Activated naive CD4-positive, alpha-beta T cell treated with anti-CD3 and anti-CD28 coated beads, Interleukin-2, amount 10 ng/mL, durations not matched to agents 5 hours and 36 hours (primary cell): ENCODE measurements at places on chromosomes 11 and 22. TPM values are rescaled to one million over a fixed set of nuclear protein-coding genes. Genes with fewer than 3 reads are reported as not detected.

Gene YPEL4
- total RNA-seq, result 0.86 TPM

Gene KBTBD3
- total RNA-seq, result 8.2 TPM

Gene MAPK8IP2
- 0.28 TPM for total RNA-seq

Gene RAB38
- total RNA-seq, result 0.82 TPM

Gene SART1
- 68.4 TPM for total RNA-seq

Gene SMCO4
- total RNA-seq, result 24.0 TPM

Gene RFPL1
- total RNA-seq, result not detected

Gene CHRDL2
- not detected for total RNA-seq

Gene WNT7B
- not detected for total RNA-seq

Gene TSGA10IP
- total RNA-seq, result not detected

Gene SERPING1
- not detected for total RNA-seq

Gene DEPDC7
- 0.43 TPM for total RNA-seq

Gene PDGFD
- total RNA-seq, result not detected

Gene OR8A1
- not detected for total RNA-seq

Gene TENM4
- not detected for total RNA-seq

Gene TSSK2
- total RNA-seq, result not detected

Gene AGBL2
- 5.5 TPM for total RNA-seq

Gene C11orf68
- total RNA-seq, result 34.6 TPM

Gene APLNR
- total RNA-seq, result not detected

Gene TREH
- total RNA-seq, result not detected

Gene KCNJ4
- not detected for total RNA-seq

Gene OR51B5
- not detected for total RNA-seq

Gene NAALAD2
- not detected for total RNA-seq

Gene RIMBP3C
- 0.89 TPM for total RNA-seq

Gene BTBD18
- total RNA-seq, result not detected

Gene RFPL3
- total RNA-seq, result not detected

Gene DLG2
- total RNA-seq, result 0.78 TPM

Gene TESMIN
- total RNA-seq, result 9.7 TPM

Gene RASD2
- total RNA-seq, result not detected

Gene WBP2NL
- total RNA-seq, result 1.9 TPM

Gene APOL4
- 1.2 TPM for total RNA-seq

Gene MIAT
- total RNA-seq, result 82.3 TPM

Gene RAB36
- 0.22 TPM for total RNA-seq

Gene MYRF
- total RNA-seq, result 1.9 TPM

Gene MPPED2
- total RNA-seq, result not detected

Gene CLDN5
- total RNA-seq, result 4.8 TPM

Gene CARNS1
- 1.1 TPM for total RNA-seq

Gene PIH1D2
- total RNA-seq, result 0.28 TPM

Gene FXYD2
- total RNA-seq, result 0.43 TPM
